NCI-H2227 treated with DMSO at 0.1 percent for 48 hours (cell line): ENCODE measurements at places on chromosomes 12 and 14.

- DNase-seq = no peak
These were observed 25.0 kb downstream of the NTF3 start for GRCh38 chr12:5456906-5457305.

- no peak for DNase-seq
These were observed 47.8 kb downstream of the BTBD7 start for GRCh38 chr14:93285044-93285443.

DNA sequence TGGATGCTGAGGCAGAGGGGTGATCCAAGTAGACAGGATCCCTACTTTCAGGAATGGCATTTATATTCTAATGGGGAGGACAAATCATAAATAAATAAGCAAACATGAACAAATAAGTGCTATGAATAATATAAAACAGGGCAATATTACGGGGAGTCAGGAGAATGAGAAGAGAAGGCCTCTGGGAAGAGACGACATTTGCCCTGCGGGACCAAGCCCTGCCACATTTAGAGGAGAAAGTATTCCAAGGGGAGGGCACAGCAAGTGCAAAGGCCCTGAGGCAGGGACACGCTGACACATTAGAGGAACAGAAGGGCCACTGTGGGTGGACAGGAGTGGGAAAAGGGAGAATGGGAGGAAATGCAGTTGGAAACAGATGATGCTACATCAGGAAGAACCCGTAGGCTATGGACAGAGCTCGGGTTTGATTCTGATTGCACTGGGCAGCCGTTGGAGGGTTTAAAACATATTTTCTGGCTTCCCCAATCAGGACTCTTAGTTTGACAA is 1.3 kb downstream of the RNFT2 start:
- no peak for DNase-seq

DNA sequence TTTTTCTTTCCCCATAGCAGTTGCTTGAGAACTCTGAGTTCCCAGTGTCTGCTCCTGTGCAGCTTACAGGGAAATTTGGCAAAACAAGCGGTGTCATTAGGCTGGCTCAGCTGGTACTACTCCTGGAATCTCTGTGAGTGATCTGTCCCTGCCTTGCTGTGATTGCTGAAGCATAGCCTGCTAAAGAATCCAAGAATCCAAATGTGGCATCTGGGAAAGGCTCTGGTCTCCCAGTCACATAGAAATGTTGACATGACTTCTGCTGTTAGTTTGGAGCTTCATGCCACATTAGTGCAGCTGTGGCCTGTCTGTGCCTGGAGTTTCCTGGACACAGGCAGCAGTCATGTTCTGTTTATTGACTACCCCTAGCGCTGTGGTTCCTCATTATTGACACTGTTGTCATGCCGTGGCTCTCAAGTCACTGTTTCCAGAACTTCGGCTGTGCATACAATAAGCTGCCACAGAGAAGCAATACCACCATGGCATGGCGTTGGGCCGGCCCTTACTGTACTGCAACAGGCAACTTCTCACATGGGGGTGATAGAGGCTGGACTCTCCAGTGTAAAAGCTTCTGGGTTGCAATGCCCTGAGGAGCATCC is 166.8 kb downstream of the MYRFL start:
- no peak for DNase-seq

- DNase-seq = peak; percentile 23
These were observed 6.2 kb downstream of the IRF2BPL start for GRCh38 chr14:77022236-77022852.
